ENCODE measurements at places on chromosomes 11 and 22.

- peak; percentile 93 for DNase-seq
These were observed 2.7 kb upstream of the GAB2 start for GRCh38 chr11:78420255-78420764.

DNA sequence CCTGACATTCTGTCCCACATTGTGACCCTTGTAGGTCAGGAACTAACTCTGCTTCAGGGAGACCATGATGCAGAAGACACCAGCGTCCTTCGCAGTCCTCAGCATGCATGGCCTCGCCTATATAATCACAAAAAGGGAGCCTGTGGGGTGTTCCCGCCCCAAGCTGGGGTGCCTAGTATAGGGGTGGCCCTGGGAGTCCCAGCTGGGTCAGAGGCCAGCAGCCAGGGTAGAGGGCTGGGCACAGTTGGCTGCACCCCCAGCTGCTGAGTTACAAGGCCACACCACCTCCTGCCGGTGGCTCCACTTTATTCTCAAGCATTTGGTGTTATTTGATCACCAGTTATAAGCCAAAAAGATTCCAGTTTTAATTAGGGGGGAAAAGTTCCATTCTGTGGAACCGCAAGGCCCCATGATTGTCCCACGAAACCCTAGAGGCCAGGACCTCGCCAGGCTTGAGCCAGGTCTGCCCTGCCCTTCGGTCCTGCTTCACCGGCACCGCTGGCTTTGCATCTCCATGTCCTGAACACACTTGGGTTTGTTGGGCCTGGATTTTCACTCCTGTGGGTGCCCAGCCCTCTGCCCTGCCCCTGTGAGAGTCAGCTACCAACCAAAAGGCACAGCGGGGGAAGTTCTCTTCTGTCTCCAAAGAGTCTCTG lies 15.0 kb upstream of the GNB1L start:
- DNase-seq, result no peak

- no peak for DNase-seq
These were observed 916.5 kb upstream of the FAT3 start for GRCh38 chr11:91308069-91308468.

DNA sequence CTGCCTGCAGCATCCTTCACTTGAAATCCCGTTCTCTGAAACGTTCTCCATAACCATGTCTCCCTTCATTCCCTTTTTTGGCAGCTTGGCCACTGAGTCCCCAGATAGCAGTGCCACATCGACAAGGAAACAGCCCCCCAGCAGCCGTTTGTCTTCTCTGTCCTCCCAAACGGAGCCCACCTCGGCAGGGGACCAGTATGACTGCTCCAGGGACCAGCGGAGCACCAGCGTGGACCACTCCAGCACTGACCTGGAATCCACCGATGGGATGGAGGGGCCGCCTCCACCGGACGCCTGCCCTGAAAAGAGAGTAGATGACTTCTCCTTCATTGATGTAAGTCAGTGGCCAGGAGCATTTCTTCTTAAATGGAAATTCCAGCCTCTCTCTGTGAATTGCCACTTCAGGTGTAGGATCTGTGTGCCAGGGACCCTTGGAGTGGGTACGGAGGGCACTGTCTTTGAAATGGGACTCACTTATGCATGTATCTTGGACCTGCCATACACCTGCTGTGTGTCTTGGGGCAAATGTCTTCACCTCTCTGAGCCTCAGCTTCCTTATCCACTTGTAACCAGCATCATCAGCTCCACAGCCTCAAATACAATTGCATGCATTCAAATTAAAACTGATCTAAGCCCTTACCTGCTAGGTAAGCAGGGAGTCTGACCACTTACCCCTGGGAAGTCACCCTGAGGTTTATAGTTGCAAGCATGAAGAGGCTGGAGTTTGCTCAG lies 25.3 kb upstream of the CRYBB3 start:
- DNase-seq, result no peak

GRCh38 chr11:7524462-7525235 lies 10.8 kb downstream of the PPFIBP2 start:
- no peak for DNase-seq

GRCh38 chr22:28802595-28803123 lies 2.3 kb upstream of the XBP1 start:
- DNase-seq, result no peak

GRCh38 chr11:114796954-114797721 lies 118.8 kb downstream of the NXPE2 start:
- no peak for DNase-seq

DNA sequence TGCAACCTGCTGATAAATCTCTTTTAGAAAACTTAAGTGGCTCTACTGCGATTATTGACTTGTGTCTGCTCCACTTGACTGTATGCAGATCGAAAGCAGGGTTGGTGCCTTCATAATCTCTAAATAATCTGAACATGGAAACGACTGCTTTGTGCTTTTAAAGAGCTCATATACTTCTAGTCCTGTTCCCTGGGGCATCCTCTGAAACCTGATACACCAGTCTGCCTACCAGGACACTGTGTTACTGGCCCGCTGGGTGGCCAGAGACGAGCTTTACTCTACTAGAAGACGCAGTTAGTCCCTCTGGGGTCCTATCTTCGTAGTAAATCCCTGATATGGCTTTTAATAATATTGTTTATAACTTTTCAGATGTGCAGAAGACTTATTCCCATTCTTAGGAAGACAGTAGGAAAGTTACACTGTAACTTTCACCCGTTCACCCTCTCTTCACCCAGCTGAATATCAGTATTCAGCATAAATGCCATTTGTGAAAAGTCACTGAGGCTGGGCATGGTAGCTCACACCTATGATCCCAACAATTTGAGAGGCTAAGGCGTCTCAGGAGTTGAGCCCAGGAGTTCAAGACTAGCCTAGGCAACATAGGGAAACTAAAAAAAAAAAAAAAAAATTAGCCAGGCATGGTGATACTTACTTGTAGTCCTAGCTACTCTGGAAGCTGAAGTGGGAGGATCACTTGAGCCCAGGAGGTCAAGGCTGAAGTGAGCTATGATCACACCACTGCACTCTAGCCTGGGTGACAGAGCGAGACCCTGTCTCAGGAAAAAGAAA lies 9.0 kb upstream of the HTR3B start:
- peak; percentile 48 for DNase-seq

DNA sequence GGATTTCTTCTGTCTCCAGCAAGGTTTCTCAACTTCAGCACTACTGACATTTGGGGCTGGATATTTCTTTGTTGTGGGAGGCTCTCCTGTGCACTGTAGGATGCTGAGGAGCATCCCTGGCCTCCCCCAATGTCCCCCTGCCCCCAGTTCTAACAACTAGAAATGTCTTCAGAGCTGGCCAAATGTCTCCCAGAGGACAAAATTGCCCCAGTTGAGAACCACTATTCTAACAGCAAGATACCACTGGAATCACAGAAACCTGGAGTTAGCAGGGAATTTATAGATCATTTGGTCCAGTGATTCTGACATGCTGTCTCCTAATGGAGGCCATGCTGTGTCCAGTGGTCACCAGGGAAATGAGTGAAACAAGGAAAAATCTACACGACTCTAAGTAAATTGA lies 32.2 kb upstream of the DMC1 start:
- DNase-seq, result no peak

GRCh38 chr11:120386318-120386717 lies 50.1 kb downstream of the ARHGEF12 start:
- no peak for DNase-seq

DNA sequence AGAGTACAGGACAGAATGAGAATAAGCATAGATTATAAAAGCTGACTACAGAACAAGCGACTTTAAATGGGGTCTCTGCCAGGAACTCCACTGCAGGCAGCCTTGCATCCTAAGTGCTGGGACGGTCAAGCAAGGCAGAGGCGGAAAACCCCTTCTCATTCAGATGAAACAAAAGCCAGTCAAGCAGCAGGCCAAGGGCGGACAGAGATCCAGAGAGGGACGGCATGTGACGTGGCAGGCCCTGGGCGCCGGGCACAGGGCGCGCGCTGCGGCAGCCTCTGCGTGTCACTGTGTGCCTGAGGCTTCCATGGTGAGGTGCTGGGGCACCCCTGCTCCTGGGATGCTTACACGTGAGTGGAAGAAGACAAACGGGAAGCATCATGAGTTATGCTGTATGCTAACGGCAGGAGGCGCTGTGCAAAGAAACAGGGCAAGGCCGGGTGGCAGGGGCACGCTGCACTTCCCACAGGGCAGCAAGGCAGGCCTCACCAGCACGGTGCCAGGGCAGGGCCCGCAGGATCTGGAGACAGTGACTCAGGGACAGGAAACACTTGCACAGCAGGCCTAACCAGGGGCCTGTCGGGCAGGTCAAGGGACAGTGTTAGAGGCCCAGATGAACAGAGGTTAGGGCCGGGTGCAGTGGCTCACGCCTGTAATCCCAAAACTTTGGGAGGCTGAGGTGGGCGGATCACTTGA lies 6.2 kb downstream of the TOLLIP start:
- no peak for DNase-seq

DNA sequence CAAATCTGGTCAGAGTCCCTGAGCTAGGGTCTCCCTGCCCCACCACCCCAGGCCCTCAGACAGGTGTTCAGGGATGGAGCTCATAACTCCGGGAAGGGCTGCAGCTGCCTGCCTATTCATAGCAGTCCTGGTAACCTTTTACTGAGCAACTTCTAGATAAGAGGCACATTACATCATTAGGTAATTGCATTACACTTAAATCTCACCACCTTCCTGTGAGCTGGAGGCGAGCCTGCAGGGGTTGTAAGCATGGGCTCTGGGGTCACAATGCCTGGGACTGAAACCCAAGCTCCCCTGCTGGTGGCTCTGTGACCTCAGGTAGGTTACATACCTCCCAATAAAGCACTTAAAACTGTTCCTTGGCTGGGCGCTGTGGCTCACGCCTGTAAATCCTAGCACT lies 22.5 kb downstream of the TP53I11 start:
- no peak for DNase-seq

DNA sequence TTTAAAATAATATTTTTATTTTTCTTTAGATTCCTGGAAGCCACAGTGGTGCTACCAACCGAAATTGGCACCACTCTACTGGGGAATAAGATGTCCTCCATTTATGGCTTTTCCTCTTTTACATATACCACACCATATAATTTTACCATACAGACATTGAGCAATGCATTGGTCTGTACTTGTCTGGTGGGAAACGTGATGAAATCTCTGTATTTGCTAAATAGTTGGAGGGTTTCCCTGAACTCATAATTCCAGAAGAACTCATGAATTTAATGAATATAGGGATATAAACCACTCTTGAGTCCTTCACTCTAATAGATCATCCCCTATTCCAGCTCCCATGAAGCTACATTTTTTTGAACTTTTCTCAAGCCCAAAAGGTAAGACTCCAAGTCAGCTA lies 28.0 kb upstream of the MMP13 start:
- DNase-seq, result no peak

Measured in DMS79 treated with DMSO at 0.1 percent for 48 hours (cell line).